ENCODE measurements at places on chromosomes 3 and 15. TPM values are rescaled to one million over a fixed set of nuclear protein-coding genes. Genes with fewer than 3 reads are reported as not detected.

DNA sequence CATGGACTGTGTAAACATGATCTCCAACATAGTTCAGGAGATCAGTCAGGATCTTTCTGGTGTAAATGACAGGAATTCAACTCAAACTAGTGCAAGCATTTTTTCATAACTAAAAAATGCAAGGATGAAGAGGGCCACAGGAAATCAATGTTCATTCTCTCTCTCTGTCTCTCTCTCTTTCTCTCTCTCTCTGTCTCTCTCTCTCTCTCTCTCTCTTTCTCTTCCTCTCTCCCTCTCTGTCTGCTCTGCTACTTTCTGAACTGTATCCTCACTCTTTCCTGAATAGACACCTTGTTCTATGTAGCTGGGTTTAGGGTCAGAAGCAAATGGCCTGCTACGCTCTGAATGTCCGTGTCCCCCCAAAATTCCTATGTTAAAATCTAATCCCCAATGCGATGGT is 240.9 kb upstream of the UBE2E2 start:
- no peak for DNase-seq

- DNase-seq: no peak
Observed at GRCh38 chr15:52419494-52419893, 109.2 kb downstream of the MYO5A start.

GRCh38 chr15:52338058-52338457 is 42.5 kb upstream of the MYO5C start:
- no peak for DNase-seq

GRCh38 chr3:188361888-188362287 is 207.9 kb downstream of the LPP start:
- DNase-seq: no peak

Gene TRIM71
- total RNA-seq: 0.87 TPM

- DNase-seq: no peak
Observed at GRCh38 chr15:41957021-41957897, 15.1 kb downstream of the EHD4 start.

DNA sequence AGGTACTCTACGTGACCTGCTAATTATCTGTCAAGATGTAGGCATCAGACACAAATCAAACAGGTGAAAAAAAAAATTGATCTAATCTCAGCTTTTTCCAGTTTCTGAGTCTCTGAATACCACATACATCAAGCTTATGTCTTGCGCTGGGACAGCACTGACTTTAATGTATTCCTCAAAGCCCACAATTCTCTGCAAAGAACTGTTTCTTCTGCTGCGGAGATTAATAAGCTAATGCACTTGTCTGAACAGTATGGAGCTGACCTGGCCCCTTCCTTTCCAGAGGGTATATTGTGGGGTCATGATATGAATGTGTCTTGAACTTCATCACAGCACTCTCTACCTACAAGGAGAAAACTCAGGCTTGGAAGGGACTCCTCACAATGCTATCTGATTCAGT is 87.8 kb downstream of the FOXB1 start:
- DNase-seq: no peak

- DNase-seq: no peak
Observed at GRCh38 chr15:98801234-98801561, 152.9 kb downstream of the IGF1R start.

Gene NIT2
- 25.5 TPM for total RNA-seq

Gene MYL3
- 4.7 TPM for total RNA-seq

Data from renal cortical epithelial cell (primary cell).